Activated CD8-positive, alpha-beta memory T cell treated with anti-CD3 and anti-CD28 coated beads, Interleukin-2, amount 50 U/mL, for 4 hours (primary cell): ENCODE measurements at places on chromosomes 11 and 22.

- peak; percentile 96 for DNase-seq
Observed at GRCh38 chr11:74398244-74399159, at the start of gene PGM2L1. TSS of gene PGM2L1 (minus strand) at chr11:74398433. CDS start at chr11:74398161, 272 bp downstream.

GRCh38 chr11:12123799-12124198, 13.4 kb downstream of the MICAL2 start:
- no peak for DNase-seq

GRCh38 chr22:39234472-39234787, 10.4 kb downstream of the PDGFB start:
- DNase-seq, result no peak

- DNase-seq, result no peak
Observed at GRCh38 chr11:36010010-36010740, 66.3 kb downstream of the LDLRAD3 start.

DNA sequence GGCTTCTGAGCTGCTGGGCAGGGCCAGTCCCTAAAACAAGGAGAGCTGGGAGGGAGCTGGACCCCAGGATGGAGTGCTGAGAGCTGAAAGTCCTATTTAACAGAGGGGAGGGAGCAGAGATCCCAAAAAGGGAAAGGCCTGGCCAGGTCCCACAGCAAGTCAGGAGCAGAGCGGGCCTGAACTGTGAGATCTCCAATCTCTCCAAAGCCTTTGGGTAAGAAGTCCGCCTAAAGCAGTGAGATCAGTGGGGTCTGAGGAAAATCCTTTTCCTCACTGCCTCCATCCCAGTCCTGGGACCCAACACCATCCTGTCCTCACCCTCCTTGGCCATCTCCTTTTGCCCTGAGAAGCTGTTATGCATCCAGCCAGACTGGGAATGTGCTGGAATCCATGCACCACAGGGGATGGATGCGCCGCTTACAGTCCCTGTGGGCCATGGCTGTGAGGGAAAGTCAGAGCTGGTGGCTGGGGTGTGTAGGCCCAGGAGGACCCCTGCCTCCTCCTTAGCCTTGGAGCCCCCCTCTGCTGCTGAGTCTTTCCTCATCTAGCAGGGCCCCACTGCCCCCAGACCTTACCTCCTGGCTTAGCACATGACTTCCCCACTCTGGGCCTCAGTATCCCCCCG, 8.6 kb downstream of the LRRC75B start:
- DNase-seq, result no peak

DNA sequence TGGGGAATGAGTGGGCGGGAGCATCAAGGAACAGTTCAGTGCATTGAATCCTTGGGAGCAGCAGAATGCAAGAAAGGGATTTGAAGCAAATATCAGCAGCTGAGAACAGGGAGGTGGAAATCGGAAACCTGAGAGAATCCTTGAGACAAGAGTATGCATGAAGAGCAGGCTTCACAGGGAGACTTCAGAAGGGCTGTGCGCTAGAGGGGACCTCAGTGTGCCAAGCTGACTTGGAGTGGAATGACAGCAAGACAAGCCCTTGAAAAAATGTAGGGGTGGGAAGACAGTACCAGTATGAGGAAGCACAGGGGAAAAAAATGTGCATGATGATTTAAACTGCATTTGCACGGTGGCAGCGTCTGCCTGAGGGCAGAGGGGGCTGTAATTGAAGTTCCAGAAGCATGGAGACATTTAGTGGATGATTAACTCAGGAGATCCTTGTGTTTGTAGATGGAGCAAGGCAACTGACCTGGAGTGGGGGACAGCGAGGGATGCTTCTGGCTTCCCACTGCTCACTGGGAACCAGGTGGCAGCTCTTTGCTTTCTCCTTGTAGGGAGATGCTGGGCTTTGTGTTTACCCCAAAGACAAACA, 204.9 kb upstream of the PLET1 start:
- DNase-seq, result no peak

DNA sequence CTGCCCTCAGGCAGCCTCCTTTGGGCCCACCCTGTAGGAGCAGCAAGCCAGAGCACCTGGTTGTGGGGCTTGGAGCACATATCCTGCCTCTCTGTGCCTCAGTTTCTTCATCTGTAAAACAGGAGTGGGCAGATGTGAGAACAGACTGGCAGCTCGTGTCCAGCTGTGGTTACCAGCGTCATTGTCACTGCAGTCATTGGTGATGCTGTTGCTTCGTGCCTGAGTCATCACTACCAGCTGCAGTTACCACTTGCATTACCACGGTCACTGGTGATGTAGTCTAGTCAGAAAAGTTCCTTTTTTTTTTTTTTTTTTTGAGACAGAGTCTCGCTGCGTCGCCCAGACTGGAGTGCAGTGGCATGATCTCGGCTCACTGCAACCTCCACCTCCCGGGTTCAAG, 20.4 kb downstream of the RSPH14 start:
- no peak for DNase-seq

- DNase-seq, result no peak
Observed at GRCh38 chr11:24598641-24599040, 101.8 kb downstream of the LUZP2 start.

- DNase-seq, result no peak
Observed at GRCh38 chr11:37630866-37631265, 1032.8 kb upstream of the RAG2 start.

DNA sequence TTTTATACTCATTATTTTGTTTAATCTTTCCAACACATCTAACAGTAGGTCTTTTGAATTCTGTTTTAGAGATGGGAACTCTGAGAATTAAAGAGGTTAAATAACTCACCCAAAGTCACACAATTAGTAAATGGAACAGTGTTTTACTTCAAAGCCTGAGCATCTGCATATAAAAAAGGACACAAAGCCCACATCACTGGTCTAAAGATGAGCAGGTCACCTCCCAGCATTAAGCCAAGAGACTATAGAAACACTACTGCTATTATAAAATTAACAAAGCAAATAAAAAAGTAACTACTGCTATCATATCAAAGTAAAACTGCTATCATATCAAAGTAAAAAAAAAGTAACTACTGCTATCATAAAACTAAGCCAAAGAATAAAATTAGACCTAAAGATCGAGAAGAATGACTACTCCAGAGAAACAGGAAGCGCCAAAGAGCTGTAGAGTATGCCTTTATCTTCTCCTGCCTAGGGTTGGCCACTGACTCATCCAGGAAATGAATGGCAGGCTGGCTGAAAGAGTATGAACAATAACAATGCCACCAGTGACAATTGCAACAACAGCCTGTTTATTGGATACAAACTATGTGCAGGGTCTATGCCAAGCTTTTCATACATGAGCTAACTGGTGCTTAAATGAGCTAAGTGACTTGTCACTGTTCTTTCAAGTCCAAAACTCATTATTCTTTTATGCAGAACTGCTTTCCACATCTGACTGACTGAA, 1153.0 kb upstream of the TENM4 start:
- no peak for DNase-seq

GRCh38 chr22:46453006-46453828, 84.2 kb downstream of the CELSR1 start:
- DNase-seq, result no peak

DNA sequence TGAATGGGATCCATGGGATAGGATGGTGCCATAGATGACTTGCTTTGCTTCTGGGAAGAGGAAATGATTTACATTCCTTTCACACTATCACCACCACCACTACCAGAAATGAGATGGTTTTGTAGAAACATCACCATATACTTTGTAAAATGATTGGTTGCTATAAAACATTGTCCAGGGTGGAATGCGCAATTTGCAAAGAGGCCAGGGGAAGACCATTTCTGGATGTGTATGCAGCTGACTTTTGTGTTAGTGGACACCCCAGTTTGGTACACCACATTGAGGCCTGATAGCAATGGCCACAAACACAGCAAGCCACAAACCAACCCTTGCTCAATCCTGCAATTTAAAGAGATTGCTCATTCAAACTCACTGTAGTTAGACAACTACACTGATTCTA, 56.7 kb upstream of the RCN1 start:
- DNase-seq, result no peak

DNA sequence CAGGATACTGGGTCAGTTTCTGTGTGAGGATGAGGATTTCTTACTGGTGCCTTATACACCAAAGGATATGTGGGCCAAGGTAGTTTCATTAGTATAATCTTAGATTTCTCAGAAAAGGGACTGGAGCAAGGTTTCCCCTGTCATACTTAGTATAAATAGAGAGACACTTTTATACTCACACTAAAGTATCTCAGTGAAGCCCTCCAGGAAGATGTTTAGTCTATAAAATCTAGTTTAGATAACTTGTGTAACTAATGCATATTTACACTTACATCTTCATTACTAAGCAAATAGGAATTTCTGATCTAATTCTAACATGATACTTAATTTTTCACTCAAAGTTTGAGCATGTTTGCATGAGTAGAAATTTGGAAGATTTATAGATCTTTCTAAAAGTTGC, 11.1 kb downstream of the EMSY start:
- DNase-seq, result no peak

- DNase-seq, result no peak
Observed at GRCh38 chr11:75625021-75625420, 43.8 kb downstream of the MAP6 start.

DNA sequence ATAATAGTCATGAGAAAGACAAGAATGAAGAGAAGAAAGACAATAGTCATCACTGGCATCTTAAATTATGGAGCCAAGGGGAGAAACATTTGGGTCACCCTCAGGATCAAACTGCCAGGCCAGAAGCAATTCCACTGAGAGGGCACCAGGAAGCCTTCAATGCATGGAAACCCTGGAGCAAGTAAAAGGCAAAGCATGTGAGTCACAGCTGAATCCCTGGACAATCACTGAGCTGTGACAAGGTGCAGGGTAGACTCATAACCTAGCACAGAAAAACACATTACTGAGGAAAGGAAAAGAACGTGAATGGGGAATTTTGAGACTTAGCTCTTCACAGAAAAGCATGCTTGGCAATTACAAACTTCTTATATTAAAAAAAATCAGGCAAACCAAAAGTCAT, 1.6 kb downstream of the KCNJ1 start:
- DNase-seq, result no peak

- DNase-seq, result peak; percentile 21
Observed at GRCh38 chr11:59802639-59803176, 7.9 kb downstream of the MRPL16 start.

DNA sequence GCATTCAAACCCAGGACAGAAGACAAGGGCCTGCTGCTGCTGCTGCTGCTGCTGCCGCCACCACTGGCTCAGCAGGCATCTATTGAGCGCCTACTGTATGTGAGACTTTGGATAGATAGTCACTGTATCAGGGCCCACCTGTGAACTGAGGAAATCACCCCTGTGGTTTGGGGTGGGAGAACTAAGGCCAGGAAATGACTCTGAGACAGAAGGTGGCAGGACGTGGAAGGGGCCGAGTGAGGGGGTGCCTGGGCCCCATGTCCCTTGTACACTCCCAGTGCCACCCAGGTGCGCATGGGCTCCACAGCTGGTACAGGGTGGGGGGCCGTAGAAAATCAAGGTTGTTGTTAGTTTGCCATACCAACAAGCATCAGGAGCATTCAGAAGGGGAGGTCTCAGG, 50.6 kb downstream of the ARHGAP8 start:
- no peak for DNase-seq

DNA sequence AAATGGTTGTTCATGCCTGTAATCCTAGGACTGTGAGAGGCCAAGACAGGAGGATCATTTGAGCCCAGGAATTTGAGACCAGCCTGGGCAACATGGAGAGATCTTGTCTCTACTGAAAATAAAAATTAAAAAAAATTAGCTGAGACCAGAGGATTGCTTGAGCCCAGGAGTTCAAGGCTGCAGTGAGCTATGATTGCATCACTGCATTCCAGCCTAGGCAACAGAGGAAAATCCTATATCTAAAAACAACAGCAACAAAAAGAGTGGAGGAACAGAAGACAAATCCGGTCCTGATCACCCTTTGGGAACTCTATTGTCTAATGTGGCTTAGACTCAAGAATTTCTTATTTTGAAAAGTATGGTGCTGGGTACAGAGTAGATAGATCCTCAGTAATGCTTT, 17.3 kb downstream of the BARX2 start:
- DNase-seq, result no peak

GRCh38 chr22:23248583-23248982, 68.3 kb downstream of the BCR start:
- no peak for DNase-seq

- no peak for DNase-seq
Observed at GRCh38 chr11:63177872-63178271, 33.9 kb upstream of the SLC22A24 start.

DNA sequence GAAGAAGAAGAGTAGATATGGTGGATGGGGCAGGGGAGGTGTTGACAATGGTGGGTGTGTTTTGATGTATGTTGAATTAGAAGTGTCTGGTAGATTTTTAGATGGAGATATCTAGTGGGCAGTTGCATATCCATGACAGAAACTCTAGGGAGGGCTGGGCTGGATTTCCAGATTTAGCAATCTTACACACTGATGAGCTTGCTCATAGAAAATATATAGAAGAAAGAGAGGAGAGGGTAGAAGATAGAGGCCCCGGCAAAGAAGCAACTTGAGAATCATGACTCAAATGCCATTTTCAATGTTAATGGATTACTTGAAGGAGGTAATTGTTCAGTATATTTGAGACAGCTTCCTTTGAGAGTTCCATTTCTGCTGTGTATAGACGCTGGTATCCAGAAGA, 8.2 kb downstream of the REXO2 start:
- DNase-seq, result no peak

DNA sequence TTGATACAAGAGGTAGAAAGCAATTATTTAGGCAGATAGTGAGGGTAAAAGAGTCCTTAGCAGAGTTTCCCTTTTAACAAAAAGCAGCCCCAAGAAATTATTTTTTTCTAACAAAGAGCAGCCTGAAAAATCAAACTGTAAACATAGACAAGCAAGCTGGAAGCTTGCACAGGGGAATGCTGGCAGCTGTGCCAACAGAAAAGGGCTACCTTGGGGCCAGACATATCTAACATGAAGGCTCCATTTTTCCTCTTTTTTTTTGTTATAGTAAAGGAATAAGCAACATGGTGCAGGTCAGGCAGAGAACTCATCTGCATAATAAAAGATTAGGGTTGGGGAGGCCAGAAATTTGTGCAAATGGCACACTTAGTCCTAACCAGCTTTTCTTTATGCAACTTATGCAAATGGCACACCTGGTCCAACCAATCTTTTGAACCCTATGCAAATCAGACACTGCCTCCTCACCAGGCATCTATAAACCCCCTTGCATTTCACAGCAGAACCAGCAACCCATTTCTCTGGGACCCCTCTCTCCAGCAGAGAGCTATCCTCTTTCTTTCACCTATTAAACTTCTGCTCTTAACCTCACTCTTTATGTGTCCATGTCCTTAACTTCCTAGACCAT, 41.8 kb downstream of the PDGFD start:
- DNase-seq, result no peak

DNA sequence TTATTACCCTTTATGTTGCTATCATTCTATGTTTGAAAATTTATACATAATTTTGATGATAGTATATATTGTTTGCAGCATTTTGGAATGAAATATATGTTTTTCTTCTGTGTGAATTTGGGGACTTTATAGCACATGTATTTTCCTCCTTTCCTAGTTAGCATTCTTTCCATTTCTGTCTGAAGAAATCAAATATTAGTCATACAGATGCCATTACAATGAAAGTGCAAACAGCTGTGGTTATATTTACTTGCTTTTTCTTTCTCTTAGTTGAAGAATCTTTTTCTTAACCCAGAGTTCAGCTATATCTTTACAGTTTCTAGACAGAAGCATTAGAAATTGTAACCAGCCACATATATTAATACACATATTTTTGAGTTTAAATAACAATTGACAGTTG, 753.1 kb upstream of the ARHGAP42 start:
- DNase-seq, result no peak

GRCh38 chr11:6473451-6474412, at the start of gene TRIM3:
TSS of gene TRIM3 (minus strand) at chr11:6473941. CDS start at chr11:6465695, 8,246 bp downstream.
- peak; percentile 74 for DNase-seq

- DNase-seq, result no peak
Observed at GRCh38 chr11:108698844-108699642, 34.2 kb downstream of the DDX10 start.
